ENCODE measurements at places on chromosomes 5 and 9. TPM values are rescaled to one million over a fixed set of nuclear protein-coding genes. Genes with fewer than 3 reads are reported as not detected.

The CD14 gene
- 26.2 TPM for total RNA-seq

The FAM153A gene
- 0.63 TPM for total RNA-seq

The GGTA1 gene
- total RNA-seq: 34.1 TPM

The SLCO4C1 gene
- 0.22 TPM for total RNA-seq

The RANBP17 gene
- 6.5 TPM for total RNA-seq

DNA sequence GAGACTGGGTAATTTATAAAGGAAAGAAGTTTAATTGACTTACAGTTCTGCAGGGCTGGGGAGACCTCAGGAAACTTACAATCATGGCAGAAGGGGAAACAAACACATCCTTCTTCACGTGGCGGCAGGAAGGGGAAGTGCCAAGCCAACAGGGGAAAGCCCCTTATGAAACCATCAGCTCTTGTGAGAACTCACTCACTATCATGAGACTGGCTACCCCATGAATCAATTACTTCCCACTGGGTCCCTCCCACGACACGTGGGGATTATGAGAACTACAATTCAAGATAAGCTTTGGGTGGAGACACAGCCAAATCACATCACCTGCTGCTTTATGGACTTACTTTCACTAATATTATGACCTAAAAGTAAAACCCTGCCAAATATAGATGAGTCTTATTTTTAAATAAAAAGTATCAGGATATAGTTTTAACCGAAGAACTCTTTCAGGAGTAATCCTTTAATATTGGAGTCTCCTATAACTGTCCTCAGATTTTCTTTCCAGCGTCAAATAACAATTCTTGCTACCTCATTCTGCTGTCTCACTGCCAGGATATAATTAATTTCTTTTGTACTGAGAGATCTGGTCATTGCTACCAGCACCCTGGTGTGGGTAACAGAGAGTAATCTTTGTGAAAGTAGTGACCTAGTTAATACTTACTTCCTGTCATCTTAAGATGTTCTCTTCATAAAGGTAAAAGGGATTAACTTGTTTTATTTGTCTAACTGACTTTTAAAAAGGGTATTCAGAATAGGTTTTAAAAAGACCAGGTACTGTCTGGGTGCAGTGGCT is 68.6 kb downstream of the NLN start:
- H3K27ac ChIP-seq: no peak overlapping the region
- DNase-seq: no peak
- H3K4me1 ChIP-seq: no peaks in the 10 kb centered on the region
- H3K4me3 ChIP-seq: no peak overlapping the region
- no peaks in the 10 kb centered on the region for H3K27me3 ChIP-seq
